ENCODE measurements at places on chromosomes 7 and 10.

- no peak for DNase-seq
These were observed 59.8 kb upstream of the GDF10 start for GRCh38 chr10:47240173-47240572.

- peak; percentile 51 for DNase-seq
These were observed 6.8 kb downstream of the ORAI2 start for GRCh38 chr7:102439963-102440795.

DNA sequence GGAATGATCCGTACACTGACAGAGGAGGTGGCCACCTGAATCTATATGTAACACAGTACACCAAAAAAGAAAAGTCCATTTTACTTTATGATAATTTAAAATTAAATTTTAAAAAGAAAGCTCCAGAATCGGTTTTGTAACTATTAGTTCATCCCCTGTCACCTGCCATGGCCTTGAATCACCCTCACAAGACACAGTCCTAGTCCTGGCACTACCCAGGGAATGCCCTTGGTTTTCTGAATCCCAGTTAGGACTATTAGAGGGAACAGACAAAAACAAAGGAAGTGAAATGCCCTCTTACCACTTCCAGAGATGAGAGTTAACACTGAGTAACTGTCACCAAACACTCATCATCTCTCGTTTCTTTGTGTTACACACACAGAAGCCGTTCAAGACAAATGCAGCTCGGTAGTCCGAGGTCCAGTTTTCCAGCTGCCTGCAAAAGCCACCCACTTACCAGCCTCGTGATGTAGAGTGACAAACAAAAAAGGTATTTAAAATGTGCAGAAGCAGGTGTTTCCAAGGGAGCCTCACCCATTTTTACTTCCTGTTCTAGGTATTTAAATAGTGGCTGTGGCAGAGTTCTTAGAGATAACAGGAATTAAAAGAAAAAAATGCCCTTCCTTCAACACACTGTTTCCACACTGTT, 6.1 kb downstream of the PTPRN2 start:
- no peak for DNase-seq

GRCh38 chr10:131658476-131659110, 242.2 kb upstream of the PPP2R2D start:
- no peak for DNase-seq

- DNase-seq, result no peak
These were observed 254.1 kb upstream of the PTER start for GRCh38 chr10:16182688-16183087.

GRCh38 chr7:33823913-33824312, 81.4 kb upstream of the BMPER start:
- DNase-seq, result no peak

GRCh38 chr7:5780801-5781496, 514 bp downstream of the RNF216 start:
- no peak for DNase-seq

- no peak for DNase-seq
These were observed 98.6 kb downstream of the NXPH1 start for GRCh38 chr7:8531991-8532515.

- DNase-seq, result no peak
These were observed 8.3 kb upstream of the YAE1 start for GRCh38 chr7:39557911-39558310.

DNA sequence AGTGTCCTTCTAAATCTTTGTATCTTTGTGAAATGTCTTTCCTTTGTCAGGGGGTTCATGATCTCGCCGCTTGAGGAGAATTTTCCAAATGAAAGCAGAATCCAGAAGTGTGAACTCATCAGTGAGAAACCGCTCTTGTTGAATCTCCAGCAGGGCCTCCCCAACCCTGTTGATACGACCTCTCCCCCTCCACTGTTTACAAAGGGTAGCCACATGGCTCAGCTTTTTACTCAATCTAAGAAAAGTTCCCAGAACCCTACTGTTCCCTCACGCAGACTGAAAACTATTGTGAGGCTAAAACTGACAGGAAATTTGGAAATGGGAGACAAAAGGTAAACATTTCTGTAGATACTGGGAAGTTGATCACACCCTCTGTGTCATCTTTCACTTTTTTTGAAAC, 73.9 kb downstream of the SEMA3C start:
- no peak for DNase-seq

GRCh38 chr7:47792521-47793121, 155.6 kb downstream of the PKD1L1 start:
- no peak for DNase-seq

DNA sequence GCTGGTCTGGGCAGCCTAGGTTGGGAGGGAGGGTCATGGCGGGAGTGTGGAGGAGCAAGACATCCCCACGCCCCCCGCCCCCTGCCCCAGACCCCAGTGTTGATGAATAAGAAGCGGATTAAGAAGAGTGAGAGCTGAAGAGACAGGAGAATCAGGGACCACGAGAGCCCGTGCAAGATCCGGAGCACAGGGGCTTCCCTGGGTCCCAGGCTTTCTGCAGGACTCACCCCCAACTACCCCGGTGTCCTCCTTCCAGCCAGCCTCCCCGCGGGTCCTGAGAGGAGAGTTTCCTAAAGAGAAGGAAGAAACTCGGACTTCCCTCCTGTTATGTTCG, 20.1 kb downstream of the GHRHR start:
- DNase-seq, result no peak

DNA sequence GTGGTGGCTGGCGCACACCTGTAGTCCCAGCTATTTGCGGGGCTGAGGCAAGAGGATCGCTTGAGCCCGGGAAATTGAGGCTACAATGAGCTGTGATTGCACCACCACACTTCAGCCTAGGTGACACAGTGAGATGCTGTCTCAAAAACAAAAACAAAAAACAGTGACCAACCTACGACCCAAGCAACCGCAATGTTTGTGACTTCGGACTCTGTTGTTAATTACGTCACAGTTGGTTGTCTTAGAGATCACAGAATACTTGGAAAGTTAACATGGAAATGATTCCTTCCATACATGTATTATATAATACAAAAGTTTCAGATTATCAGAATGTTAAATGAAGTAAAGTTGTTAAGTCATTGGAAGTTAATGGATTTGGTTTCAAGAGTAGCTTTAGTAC, 106.2 kb downstream of the REEP3 start:
- no peak for DNase-seq

GRCh38 chr7:22647451-22648257, 79.3 kb upstream of the IL6 start:
- peak; percentile 39 for DNase-seq

GRCh38 chr10:17423632-17424186, 30.7 kb downstream of the ST8SIA6 start:
- no peak for DNase-seq

GRCh38 chr7:146861701-146862100, 745.1 kb downstream of the CNTNAP2 start:
- DNase-seq, result no peak

DNA sequence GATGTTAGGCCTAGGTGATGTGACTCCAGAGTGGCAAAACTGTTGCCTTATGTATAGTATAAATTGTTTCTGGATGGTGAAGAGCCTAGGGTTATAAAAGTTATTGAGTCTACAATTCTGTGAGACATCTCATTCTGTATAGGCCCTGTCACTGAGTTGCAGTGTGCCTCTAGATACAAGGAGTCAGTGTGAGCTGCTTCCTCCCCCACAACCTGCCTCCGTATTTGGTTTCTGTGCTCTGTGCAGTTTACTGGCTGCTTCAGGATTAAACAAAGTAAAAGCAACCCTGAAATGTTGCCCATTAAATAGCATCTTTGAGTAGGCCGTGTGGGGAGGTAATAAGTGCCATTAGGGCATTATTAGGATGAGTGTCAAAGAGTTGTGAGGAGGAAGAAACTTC, 1.9 kb upstream of the IFRD1 start:
- no peak for DNase-seq

DNA sequence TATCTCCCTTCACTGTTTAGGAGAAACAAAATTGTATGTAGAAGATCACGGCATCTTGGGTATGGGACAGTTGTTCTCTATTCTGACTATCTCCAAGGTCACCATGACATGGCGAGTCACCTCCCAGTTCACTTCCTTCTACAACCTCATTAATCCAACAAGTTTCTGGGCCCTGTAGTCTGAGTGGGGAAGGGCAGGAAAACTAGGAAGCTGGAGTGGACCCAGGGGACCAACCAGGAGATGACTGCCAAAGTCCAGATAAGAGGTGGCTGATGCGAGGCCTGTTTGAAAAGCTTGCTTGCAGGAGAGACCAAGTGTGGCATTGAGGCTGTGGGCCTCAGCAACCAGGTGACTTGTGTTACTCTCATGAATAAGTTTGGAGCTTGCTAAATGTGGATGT, 584.9 kb downstream of the TNS3 start:
- DNase-seq, result no peak

DNA sequence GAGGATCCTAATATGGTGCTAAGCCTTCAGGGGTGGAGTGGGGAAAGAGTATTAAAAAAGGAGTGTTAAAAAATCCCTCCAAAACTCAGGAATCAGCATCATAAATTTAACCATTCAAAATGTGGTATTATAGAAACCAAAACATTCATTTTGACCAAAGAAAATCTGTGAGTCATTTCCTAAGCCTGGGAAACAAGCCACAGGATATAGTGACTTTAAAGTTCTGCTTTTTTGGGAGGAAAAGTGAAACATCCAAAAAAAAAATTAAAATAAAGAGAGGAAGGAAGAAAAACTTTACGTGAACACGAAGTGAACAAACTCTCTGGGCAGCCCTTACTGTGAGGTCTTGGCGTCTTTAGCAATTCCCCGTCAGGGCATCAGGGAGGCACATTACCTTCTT, 74.0 kb upstream of the GSDME start:
- DNase-seq, result peak; percentile 61

DNA sequence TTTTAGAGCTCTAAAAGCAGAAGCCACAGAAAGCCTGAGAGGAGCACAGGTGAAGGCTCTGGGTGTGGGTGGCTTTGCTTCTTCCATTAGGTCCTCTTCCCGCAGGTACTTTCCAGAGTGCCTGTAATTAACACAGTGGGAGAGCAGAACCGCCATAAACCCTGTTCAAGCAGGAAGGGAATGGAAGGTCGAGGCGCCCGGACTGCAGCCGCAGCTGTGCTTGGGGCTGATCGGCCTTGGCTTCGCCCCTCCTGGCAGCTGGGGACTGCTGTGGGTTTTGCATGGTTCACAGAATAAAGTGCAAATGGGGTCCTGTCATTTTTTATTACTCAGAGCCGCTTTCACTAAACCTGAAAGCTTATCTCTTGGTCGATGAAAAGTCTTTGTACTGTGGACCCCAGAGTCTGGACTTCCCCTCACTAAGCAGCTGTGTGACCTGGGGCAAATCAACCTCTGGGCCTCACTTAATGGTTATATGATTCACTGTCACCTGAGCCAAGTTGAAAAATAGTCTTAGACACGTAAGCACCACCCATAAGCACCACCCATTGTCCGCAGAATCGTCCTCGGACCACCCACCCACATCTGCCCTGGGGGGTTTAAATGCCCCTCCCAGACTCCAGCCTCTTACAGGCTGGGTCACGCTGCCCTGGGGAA, 100.9 kb downstream of the XRCC2 start:
- no peak for DNase-seq

DNA sequence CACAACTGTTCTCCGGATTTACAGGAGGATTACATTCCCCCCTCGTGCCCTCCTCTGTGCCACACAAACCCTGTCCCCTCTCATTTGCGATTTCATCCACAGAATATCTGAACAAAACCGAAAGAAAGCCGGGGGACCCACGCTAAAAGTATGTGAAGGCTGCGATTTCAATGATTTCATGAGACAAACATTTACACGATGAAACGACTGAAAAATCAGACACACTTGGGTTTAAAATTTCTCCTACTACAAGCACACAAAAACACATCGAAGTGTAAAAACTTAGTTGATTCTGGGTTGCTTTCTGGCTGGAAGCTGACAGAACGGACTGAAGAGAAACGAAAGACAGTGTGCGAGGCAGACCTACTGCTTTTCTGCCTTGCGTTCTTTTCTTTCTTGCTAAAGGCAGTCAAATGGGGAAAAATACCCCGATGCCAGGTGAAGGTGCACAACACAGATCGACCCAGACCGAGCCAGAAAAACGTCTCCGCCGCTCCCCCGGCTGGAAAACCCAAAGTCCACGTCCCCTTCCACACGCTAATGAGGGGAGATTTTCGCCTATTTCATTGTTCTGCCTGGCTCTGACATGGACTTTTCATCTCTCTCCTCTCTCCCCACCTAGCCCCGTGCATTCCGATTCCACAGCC, 1.2 kb downstream of the HIPK2 start:
- no peak for DNase-seq

Measured in GM04503 (cell line).